Posterior vena cava (tissue), 2 donors: ENCODE measurements at places on chromosomes 3 and 15. TPM values are rescaled to one million over a fixed set of nuclear protein-coding genes. Genes with fewer than 3 reads are reported as not detected.

- DNase-seq: no peak
Measured at GRCh38 chr15:62324382-62324781, 159.3 kb upstream of the C2CD4B start.

DNA sequence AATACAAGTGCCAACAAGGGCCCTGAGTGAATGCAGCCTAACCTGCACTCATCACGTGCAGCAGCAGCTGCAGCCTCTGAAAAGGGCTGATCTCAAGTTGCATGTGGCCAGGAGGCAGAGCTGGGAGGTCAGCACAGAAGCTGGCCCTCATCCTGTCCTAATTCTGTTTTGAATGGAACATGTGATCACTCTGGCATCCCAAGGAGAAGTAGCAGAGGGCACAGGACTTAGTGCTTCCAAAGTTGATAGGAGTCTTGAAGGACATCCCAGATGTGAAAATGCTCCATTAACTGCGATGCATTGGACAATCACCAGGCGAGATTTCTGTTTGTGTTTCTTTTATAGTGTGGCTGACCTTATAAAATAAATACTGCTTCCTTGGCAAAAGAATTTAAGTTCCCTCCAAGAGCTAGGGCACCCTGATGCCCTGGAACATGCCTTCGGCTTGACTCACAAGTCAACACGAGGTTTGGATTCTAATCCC, 31.6 kb upstream of the STAG1 start:
- DNase-seq: no peak

GRCh38 chr3:13161021-13161759, 88.0 kb upstream of the IQSEC1 start:
- peak; percentile 67 for DNase-seq

The TMCC1 gene
- total RNA-seq: 47.7 TPM

The GRIP2 gene
- 3.9 TPM for total RNA-seq
